ENCODE measurements at places on chromosomes 6 and 20. TPM values are rescaled to one million over a fixed set of nuclear protein-coding genes. Genes with fewer than 3 reads are reported as not detected.

- DNase-seq = no peak
Observed at GRCh38 chr6:86856379-86856778, 80.9 kb upstream of the HTR1E start.

- no peak for DNase-seq
Observed at GRCh38 chr6:92806254-92806653, 613.1 kb downstream of the EPHA7 start.

DNA sequence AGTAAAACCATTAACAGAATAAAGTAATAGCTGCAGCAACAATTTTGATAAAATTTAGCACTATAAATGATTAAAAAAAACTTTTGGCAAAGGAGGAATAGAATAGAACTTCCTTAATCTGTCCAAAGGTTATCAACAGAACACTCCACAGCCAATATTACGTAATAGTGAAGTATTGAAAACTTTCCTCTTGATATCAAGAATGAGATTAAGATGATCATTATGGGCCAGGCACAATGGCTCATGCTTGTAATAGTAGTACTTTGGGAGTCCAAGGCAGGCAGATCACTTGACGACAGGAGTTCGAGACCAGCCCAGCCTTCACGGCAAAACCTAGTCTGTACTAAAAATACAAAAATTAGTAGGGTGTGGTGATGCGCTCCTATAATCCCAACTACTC lies 26.0 kb downstream of the SOBP start:
- DNase-seq = no peak

The GRM4 gene
- total RNA-seq = not detected

DNA sequence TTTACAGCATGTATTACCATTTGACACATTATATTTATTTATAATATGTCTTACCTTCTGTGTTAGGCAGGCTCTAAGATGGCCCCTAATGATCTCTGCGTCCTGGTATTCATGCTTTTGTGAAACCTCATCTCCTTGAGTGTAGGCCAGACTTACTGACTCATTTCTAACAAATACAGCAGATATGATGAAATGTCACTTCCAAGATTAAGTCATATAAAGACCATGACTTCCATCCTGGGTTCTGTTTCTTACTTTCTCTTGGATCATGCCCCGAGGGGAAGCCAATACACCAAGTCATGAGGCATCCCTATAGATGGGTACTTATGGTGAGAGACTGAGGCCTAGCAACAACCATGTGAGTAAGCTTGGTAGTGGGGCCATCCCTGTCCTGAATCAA lies 30.2 kb downstream of the ZHX3 start:
- no peak for DNase-seq

DNA sequence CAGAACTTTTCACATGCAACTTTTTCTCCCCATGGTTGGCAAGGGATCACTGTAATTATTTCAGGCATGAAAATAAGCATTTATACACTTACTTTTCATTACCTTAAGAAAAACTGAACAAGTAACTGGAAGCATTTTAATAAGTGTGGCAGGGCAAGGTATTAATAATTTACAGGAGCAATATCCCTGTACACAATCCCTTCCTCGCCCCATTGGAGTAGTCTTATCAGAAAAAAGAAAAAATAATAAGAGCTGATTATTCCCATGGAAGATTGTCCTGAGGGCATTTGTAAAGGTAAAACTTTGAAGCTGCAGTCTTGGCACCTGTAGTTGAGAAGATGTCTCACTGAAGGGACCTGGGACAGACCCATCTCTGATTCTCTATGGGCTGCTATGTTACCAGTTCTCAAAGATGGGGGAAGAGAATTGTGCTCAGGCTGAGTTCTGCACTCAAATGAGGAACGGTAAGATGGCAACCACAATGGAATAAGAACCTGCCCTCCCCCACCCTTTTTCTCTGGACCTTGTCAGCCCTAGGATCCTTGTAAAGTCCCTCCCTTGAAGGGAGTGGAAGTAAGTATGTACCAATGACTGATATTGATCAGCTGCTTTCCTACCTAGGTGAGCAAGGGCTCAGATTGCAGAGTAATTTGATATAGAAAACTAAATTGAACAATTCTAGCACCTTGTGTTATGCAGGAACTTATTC lies 70.0 kb upstream of the AHI1 start:
- no peak for DNase-seq

DNA sequence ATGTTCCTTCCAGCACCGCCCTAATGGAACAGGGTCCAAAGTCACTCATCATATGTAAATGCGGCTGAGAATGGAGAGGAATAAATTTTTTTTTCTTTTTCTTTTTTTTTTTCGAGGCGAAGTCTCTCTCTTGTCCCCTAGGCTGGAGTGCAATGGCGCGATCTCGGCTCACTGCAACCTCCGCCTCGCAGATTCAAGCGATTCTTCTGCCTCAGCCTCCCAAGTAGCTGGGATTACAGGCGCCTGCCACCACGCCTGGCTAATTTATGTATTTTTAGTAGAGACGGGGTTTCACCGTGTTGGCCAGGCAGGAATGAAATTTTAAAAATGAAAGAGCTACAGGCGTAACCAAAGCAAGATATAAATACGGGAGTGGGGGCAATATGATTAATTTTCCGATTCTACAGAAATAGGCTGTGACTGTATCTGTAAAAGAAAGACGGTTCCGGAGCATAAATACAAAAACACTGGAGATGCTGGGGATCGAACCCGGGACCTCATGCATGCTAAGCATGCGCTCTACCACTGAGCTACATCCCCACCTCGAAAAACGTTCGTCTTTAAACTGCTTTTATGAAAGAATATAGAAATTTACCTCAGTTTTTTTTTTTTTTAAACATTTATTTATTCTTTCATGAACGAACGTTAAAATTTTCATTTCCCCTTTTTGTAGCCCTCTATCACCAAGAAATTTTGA lies 132.2 kb downstream of the GPX5 start:
- peak; percentile 28 for DNase-seq

The CYP24A1 gene
- total RNA-seq = not detected

- no peak for DNase-seq
Observed at GRCh38 chr20:1862663-1863053, 32.5 kb upstream of the SIRPA start.

- no peak for DNase-seq
Observed at GRCh38 chr6:9455864-9456658, 958.8 kb downstream of the TFAP2A start.

The OXT gene
- total RNA-seq = not detected

The BLOC1S5 gene
- total RNA-seq = 2.0 TPM

GRCh38 chr20:1968964-1969363 lies 24.9 kb downstream of the PDYN start:
- no peak for DNase-seq

The NHSL1 gene
- 73.2 TPM for total RNA-seq

- DNase-seq = no peak
Observed at GRCh38 chr6:126312013-126312665, 27.8 kb upstream of the CENPW start.

DNA sequence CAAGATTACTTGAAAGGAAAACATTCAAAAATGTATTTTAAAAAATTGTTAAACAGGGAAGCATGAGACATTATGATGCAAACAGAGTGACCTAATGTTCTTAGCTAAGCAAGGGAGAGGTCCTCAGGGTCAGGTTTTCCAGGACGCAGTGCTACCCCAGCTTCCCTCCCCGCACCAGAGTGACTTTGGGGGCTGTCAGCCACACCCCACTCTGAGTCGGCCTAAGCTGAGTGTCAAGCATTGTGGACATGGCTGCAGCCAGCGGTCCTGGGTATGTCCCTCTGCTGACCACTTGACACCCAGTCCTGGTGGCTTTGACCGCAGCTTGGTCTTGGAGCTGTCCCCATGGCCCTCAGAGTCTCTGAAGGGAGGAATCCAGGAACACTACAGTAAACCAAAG lies 54.9 kb upstream of the CD93 start:
- no peak for DNase-seq

DNA sequence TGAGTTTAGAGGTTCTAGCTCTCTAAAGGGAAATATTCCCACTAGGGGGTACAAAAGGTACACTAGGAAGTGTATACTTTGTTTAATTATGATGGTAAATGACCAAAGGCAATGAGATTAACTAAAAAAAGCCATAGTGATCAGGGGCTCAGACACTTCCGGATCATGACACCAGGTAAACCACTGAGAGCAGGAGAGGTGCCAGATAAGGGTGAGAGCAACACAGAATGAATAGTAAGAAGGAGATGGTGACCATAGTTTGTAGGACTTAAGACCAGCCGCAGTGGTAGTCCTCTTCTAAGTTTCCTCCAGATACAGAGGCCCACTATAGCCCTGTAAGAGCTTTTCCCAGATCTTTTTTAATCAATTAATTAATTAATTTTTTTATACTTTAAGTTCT lies 40.8 kb downstream of the OR2J2 start:
- DNase-seq = no peak

DNA sequence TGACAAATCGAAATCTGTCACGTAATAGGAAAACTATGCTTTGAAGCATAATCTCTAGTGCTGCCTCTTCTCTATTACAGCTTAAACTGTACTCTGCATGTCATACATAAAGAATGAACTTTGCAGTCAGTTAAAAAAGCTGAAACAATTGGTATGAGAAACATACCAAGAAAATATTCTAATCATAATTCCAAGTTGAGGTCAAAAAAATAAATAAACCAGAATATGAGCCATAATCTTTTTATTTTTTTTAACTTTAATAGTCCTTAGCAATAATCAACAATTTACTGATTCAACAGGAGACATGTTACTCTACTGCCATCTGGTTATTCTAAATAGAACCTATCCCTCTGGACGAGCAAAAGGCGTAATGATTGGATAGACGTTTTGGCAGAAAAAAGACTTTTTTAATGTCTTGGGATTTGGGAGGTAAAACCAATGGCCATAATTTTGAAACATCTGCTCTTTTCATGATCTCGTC lies 224.4 kb upstream of the FLRT3 start:
- no peak for DNase-seq

DNA sequence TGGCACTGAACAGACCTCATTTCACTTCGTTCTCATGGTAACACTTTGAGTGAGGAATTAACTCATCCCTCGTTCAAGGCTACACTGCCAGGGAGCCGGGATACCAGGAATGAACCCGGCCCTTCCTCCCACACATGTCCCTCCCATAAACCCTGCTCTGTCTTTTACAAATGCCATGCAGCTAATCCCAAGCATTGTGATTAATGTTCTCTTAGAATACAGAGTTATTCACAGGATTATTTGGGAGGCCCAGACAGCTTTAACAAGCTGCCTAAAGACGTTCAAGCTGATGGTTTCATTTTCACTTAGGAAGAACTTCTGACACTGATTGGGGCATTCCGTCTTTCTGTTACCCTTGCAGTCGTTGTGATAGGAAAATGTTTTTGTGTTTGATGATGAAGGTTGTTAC lies 42.5 kb upstream of the CD83 start:
- no peak for DNase-seq

GRCh38 chr6:165109011-165109410 lies 200.4 kb downstream of the C6orf118 start:
- no peak for DNase-seq

- no peak for DNase-seq
Observed at GRCh38 chr6:106870069-106870468, 104.5 kb downstream of the CD24 start.

DNA sequence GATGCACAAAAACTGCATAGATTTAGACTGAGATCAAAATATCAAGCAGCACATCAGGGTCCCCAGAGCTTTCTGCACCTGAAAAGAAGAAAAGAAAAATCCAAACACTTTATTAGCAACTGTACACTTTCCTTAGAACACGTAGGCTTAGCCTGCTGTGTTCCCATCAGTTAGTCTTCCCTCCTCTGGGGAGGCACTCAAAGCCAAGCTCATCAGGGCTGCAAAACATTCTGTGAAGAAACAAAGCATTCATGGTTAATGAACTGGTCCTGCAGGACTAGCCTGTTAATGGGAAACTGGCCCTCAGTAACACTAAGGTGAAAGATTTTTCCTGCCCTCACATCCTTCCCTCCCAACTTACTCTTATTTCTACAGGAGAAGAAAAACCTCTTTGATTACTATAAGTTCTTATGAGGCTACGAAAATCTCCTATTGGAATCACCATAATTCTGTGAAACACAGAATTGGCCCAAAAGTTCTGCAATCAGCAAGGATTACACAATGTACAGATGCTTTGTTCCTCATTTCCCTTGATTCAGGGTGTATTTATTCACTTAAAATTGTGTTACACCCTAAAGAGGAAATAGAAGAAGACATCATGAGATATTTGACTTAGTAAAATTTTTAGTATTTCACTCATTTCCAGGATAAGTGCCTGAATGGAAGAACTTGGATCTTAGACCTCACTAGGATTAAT lies 901.0 kb upstream of the MAP3K7 start:
- no peak for DNase-seq

The HMGN4 gene
- total RNA-seq = 58.8 TPM

DNA sequence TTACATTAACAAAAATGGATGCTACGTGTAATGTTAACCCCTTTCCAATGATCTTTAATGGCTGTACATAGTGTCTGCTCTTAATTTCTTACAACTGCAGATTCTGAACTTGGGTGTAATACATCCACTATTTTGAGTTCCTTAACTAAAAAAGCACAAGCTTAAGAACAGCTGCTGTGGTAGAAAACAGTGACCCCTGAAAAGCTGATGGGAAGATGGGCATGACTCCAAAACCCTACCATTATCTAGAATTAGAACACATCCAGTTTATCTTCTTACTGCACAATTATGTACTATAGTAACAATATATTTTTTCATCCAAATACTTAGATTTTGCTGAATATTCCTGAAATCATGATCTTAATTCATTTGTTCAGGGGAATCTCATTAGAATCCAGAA lies 49.3 kb downstream of the LYRM4 start:
- no peak for DNase-seq

DNA sequence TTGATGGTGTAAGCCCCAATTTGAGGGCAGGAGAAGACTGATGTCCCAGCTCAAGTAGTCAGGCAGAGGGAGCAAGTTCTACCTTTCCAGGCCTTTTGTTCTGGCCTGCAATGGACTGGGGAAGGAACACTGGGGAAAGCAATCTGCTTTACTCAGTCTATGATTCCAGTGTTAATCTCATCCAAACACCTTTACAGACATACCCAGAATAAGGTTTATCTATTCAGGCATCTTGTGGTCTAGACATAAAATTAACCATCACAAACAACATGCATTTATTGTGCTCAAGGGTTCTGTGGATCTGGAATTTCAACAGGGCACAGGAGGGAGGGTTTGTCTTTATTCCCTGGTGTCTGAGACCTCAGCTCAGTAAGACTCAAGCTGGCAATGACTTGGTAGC lies 14.4 kb upstream of the RSPH3 start:
- DNase-seq = no peak

- DNase-seq = no peak
Observed at GRCh38 chr6:18400831-18401446, 13.8 kb downstream of the RNF144B start.

The EYA4 gene
- 0.27 TPM for total RNA-seq

GRCh38 chr6:84428300-84428907 lies 201.0 kb upstream of the CEP162 start:
- DNase-seq = peak; percentile 11

The MYB gene
- 39.6 TPM for total RNA-seq

DNA sequence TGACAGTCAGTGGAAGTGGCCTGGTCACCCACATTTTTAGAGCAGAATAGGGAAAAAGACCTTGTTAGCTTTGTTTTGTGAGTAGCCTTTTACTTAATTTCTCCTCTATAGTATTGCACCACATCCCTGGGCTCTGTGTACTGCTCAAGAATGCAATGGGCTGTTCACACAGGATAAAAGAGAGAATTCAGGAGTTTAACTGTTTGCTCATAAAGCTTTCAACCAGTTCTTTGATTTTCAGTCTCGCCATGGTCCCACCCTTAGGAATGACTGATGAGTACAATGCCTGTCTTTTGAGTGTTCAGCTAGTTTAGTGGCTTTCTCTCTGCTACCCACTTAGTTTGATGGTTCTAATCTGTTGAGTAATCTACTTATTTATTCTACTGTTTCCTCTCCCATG lies 129.7 kb downstream of the PLG start:
- DNase-seq = no peak

Measured in transverse colon (tissue), 4 donors.